ENCODE measurements at places on chromosomes 5 and 9.
A peak's percentile ranks its signal among the peaks of the same experiment; 100 is the strongest.

GRCh38 chr9:119273984-119274665, 95.1 kb downstream of the BRINP1 start:
- DNase-seq: no peak

GRCh38 chr9:127711226-127711701, 4.2 kb downstream of the PTRH1 start:
- no peak for DNase-seq

DNA sequence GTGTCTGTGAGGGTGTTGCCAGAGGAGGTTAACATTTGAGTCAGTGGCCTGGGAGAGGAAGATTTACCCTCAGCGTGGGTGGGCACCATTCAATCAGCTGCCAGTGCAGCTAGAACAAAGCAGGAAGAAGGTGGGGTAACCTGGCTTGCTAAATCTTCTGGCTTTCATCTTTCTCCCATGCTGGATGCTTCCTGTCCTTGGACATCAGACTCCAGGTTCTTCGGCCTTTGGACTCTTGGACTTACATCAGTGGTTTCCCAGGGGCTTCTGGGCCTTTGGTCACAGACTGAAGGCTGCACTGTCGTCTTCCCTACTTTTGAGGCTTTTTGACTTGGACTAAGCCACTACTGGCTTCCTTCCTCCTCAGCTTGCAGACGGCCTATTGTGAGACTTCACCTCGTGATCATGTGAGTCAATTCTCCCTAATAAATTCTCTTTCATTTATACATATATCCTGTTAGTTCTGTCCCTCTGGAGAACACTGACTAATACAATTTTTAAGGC, 38.1 kb downstream of the PBX3 start:
- peak; percentile 14 for DNase-seq

DNA sequence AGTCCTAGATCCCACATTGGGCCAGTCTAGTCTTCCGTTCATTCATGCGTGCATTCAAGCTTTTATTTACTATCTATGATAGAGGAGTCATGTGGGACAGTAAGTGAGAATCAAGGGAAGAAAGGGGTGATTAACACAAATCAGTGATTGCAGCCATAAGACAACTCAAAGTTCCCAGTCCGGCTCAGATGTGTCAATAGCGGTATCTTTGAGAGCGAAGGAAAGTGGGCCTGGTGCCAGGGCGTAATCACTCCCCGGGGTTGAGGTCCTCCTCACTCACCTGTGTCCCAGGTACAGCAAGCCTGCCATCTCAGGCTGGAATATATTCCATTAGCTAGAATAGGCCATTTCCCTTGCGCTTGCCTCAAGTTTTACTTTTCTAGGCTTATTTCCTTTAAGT, 196.3 kb downstream of the ATP10B start:
- DNase-seq: no peak

GRCh38 chr9:91160599-91161464, 200.9 kb downstream of the AUH start:
- no peak for DNase-seq

GRCh38 chr5:149285153-149285552, 13.5 kb downstream of the AFAP1L1 start:
- no peak for DNase-seq

GRCh38 chr5:141420855-141421488, at the start of gene PCDHGA11:
Gene PCDHGA11 (plus strand): TSS chr5:141421051. CDS start chr5:141421228, 177 bp downstream.
- peak; percentile 62 for DNase-seq

DNA sequence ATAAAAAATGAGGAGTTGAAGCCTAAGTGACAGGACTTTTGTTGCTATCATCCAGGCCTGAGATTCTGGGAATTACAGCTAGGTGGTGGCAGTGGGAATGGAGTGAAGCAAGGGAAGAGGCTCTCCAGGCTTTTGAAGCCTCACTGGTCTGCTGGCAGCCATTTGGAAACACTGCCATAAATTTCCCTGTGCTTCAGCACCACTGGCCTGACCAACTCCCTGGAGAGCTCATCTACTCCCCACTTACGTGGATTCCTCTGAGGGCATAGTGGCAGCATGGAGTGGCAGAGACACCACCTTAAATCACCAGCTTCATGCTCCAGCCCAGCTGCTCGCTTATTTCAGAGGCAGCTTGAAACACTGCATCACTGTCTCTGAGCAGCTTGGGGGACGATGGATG, 518.2 kb downstream of the TLR4 start:
- DNase-seq: no peak

DNA sequence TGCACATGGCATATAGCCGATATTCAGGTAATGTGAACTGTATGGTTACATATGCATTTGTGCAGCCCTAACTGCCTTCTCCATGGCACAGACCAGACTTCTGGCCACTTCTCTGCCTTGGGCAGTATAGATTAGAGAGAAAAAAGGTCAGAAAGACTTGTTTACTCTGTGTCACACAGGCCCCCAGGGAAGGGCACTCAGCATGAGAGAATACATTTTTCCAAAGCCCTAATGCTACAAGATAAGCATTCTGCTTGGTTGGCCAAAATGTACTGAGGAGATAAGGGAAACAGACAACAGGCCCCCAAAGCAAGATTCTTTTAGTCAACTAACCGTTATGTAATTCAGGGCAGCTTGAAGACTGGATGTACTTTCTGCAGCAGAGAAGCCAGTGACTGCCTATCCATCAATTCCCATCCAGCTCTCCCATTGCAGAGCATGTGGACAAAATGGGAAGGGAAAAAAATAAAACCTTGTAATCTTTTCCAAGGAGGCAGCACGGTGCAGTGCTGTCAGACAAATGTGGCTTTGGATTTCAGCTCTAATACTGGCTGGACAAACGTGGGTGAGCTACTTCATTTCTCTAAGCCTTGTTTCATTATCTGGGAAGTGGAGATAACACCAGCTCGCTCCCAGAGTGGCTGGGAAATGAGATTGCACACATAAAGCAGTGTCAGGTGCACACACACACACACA, 205.9 kb downstream of the NSG2 start:
- DNase-seq: no peak

DNA sequence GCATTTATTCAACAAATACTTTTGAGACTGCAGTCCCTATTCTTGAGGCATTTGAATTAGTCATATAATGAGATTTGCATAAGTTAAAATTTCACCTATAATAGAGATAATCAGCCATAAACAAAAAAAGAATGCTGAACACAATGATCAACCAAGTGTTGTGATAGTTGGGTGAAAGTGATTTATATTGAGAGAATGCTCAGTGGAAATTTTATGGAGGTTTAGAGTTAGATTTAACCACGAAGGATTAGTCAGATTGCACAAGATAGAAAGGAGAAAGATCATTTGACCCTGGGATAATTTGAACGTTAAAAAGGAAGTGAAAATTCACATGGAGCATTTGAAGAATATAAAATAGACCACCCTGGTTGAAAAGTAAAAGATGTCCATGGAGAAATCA, 356.2 kb downstream of the NPR3 start:
- no peak for DNase-seq

DNA sequence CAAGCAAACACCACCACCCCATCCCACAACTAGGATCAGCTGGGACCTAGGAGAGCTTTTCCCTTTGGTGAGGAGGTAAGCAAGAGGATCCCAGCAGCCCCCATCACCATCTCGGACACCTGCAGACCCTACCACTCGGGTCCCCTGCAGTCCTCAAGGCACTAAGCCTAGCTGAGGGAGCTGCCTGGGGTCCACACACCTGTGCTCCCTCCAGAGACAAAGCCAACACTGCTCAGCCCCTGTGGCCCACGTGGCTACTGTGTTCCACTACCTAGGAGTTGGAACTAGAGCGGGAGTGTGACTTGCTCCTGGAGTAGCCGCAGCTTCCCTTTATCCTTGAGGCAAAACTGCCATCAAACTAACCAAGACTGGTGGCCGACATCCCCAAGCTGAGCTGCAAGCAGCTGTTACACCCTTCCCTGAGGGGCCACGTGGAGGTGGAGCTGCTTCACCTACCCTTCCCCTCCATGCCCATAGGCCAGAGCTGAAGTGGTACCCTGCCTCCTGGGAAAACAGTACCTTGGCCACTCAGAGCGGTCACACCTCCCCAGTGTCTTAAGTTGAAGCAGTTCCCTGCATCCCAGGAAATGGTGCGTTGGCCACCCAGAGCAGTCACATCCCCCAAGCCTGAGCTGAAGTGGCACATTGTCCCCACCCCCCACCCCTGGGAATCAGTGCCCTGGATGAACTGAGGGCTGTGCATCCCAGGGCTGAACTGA, 205.5 kb downstream of the CACNA1B start:
- no peak for DNase-seq

DNA sequence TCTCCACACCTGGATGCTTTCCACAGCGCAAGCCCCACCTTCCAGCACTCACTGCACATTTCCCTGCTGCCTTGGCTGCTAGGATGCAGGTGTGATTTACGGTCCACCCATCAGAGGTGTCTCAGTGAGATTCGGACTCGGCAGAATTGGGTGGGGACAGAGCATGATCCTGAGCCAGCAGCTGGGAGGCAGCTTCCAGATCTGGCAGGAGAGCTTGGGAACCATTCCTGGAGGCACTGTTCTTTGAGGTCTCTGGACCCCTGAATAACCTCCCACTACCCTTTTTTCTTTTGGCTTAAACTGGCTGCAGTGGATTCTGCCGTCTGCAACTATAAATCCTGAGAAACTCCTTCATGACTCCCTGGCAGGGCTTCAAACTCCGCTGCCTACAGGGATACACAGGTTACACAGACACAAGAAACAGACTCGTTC, 99.6 kb upstream of the PHYKPL start:
- no peak for DNase-seq

DNA sequence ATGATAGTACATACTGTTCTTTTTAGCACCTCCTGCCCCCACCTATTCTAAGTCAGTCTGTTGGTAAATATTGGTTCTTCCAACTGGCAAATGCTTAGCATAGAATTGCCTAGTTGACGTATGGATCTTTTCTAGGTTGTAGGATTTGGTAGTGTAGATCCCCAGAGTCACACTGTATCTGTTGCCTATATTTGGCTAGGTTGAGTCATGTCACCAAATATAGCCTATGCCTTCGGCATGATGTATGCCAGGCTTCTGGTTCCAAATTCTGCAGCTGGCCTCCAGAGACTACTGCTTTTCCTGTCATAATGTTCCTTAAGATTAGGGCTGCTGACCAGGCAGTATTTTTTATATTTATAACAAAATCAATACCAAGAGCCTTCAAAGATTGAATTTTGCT, 38.2 kb downstream of the CPEB4 start:
- DNase-seq: no peak

GRCh38 chr9:72210522-72210921, 61.3 kb downstream of the GDA start:
- DNase-seq: no peak

- no peak for DNase-seq
Observed at GRCh38 chr5:174167080-174167910, 121.8 kb downstream of the NSG2 start.

DNA sequence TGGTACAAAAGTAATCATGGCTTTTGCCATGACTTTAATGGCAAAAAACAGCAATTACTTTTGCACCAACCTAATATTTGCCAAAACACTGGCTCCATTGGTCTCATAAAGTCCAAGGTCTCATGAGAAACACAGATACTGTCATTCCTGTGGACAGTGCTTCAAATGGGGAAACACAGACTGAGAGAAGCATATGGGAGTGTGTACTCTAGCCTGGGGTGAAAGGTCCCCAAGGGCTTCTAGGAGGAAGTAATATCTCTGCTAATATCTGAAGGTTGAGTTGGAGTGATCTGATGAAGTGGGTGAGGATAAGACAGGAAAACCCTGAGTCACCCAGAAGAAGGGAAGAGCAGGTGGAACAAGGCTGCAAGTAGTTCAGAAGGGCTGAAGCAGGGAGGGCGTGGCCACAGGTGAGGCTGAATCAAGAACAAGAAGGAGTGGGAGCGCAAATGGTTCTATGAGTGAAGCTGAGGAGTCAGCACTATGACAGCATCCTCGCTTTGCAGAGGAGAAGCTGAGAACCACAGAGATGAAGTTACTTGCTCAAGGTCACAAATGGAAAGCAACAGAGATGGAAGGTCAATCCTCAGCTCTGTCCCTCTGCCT, 164.1 kb downstream of the ASTN2 start:
- no peak for DNase-seq

- DNase-seq: no peak
Observed at GRCh38 chr9:108865037-108865436, 3.0 kb downstream of the ACTL7A start.

- DNase-seq: no peak
Observed at GRCh38 chr5:155540000-155540595, 526.5 kb downstream of the KIF4B start.

- DNase-seq: no peak
Observed at GRCh38 chr5:5344051-5344571, 78.4 kb upstream of the ICE1 start.

DNA sequence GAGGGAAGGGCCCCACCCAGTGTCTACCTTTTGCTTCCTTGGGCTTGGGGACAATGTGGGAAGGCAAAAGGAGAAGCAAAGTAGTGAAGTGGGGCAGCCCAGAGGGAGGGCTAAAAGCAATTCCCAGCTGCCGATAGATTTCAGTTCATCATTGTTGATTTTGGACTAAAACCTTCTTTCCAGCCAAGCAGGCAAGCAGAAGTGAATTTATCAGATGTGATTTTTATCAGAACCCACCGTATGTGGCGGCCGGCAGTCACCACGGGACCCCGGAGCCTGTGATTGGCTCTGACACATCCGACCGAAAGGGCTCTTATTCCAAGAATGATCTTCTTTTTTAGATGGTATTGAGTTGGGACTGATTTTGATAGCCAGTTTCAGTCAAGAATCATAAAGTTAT, 559.9 kb downstream of the PSAT1 start:
- DNase-seq: no peak
